ENCODE measurements at places on chromosomes 16 and 17.

- no peak for DNase-seq
These were observed 12.2 kb upstream of the LPCAT2 start for GRCh38 chr16:55496509-55497145.

DNA sequence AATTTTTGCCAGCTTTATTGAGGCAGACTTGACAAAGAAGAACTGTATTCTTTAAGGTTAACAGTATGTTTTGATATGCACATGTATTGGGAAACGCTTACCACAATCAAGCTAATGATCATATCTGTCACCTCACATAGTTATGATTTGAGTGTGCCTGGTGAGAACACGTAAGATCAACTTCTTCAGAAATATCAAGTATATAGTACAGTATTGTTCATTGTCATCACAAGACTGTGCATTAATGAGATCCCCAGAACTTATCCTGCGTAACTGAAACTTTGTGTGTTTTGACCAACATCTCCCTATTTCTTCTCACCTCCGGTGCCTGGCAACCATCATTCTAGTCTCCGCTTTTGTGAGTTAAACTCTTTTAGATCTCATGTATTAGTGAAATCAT, 756.4 kb upstream of the EEF2KMT start:
- no peak for DNase-seq

GRCh38 chr16:50861451-50861850, 119.6 kb downstream of the CYLD start:
- no peak for DNase-seq

GRCh38 chr16:5905935-5906334, 808.3 kb upstream of the EEF2KMT start:
- DNase-seq: no peak

- no peak for DNase-seq
These were observed 6.5 kb downstream of the BMERB1 start for GRCh38 chr16:15440852-15441251.

GRCh38 chr16:53827741-53828140, 123.8 kb downstream of the FTO start:
- DNase-seq: no peak

GRCh38 chr16:46836534-46837530, 5.9 kb upstream of the C16orf87 start:
- DNase-seq: no peak

DNA sequence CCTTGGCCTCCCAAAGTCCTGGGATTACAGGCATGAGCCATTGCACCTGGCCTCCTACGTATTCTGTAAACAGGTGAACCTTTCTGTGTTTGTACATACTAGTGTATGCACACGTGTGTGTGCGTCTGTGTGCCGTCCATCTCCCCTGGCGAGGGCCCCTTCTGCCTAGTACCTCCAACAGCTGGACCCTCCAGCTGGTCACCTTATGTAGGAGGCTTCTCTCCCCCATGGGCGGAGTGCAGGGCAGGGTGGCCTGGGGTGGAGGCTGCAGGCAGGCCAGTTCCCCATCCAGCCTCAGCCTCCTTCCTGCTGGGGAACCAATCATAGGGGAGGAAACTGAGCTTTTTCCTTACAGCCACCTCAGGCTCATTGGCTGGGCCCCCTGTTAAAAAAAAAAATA, 24.4 kb upstream of the DOC2B start:
- DNase-seq: no peak

DNA sequence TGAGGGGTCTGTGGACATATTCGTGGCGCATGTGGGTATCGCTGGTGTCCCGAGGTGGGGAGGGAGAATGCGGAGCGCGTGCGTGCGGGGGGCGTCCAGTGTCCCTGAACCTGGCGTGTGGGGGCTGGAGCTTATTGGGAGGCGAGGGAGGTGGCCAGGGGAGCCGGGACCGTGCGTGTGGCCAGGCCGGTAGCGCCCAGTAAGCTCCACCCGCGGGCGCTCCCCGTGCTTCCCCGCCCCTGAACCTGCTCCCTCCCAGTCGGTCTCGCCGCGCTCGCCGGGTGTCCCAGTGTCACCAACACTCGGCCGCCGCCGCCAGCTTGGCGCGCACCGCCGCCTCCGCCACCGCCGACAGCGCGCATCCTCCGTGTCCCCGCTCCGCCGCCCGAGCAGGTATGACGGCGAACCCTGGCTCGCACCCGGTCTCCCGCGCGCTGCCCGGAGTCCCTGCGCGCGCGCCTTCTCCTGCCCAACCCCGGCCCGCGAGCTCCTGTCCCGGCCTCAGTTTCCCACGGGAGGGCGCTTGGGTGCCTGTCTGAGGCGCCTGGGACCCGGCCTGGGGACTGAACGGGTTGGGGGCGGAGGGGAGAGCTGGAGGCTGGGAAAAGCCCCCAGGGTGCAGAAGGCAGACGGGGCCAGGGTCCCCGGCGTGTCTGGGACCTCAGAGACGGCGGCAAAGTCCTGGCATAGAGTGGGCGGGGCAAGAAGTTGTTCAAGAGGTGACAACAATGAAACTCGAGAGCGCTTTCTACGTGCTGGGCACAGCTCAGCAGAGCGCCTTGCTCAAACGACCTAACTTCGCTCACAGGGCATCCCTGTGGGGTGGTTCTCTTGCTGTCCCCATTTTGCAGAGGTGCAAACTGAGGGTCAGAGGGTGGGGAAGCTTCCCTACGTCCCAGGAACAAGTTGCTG, at the start of gene SCNN1B:
TSS of gene SCNN1B (plus strand) at position 258 of the 912 bp plus-strand sequence. CDS start 46,298 bp downstream, outside the sequence.
- no peak for DNase-seq

DNA sequence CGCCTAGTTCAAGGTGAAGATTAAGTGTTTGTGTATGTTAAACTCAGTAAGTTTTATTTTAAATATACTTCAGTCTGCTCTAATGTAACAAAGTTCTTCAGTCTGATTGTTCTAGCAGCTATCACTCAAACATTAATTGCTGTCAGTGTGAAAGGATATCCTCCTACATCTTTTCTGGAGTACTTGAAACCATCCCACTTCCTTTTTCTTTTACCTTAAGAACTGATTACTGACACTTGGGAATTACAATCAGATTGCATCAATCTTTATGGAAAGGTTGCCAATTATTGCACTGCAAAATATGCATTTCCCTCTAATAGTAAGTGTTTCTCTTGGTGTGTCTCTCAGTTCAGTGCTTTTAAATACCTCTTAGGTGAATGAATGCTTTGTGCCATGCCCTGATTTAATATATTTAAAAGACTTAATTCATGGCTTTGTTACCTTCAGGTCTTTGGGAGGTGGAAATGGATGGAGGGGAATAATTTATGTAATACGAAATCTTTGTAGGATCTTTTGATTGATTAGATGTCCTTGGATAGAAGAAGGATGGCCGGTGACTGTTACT, 16.6 kb downstream of the MRTFB start:
- DNase-seq: no peak

DNA sequence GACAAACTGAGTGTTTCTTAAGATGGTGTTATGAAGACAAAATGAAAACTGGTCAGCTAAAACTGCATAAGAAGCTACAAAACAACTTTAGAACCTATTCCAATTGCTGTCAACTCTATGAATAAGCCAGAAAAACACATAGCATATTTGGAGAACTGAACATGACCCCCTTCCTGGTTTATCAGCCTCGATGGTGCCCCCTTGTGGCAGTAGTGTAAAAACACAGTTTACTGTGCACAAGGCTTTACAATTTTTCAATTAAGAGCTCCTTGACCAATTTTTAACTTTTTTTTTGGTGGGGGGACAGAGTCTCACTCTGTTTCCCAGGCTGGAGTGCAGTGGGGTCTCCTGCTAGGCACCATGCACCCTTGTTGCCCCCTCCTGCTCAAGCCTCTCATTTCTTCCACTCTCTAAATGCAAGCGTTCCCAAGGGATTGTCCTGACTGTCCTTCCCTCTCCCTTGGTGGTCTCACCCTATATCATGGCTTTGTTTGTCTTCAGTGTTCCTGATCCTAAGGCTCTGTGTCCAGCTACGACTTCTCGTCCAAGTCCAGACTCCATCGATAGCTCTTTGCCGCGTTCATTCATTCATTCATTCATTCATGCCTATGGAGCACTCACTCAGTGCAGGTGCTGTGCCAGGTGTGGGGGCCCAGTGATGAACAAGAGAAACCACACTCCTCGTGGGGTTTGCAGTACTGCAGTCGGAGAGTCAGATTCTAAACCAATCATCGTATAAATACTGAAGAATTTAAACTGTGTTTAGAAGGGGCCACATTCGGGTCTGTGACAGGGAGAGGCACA, 7.5 kb downstream of the EIF1 start:
- DNase-seq: no peak

GRCh38 chr16:27681681-27682080, 131.7 kb downstream of the KATNIP start:
- DNase-seq: no peak

DNA sequence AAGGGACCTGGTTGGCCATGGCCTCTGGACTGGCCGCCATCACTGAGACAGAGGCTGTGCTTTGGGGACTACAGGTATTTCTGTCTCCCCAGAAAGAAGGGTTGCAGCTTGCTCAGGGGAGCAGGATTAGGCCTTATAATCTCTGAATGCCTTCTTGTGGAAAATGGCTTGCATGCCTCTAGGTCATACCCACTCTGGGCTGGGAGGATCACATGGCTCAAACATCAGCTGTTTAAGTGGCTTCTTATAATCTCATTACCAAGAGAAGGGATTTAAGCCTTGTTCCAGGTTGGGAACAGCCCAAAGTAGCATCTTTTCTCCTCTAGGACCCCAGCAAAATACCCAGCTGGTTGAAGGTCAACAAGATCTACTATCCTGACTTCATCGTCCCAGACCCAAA, 19.1 kb downstream of the LIG3 start:
- DNase-seq: no peak

DNA sequence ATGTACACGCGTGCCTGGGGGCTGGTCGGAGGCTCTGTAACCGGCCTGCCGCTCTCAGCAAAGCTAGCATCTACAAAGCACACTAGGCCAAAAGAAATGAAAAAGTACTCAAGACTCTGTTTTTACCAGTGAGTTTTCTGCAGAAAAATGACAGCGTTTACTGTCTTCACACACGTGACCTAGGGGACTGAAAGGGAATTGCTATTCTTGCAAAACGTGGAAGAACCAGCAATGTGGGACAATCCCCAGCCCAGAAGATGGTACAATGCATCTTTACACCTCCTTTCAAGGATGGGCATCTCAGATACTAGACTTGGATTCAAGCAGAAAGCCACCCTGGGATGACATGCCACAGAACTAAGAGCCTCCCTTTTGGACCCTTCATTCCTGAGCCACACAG, 41.5 kb downstream of the NDEL1 start:
- no peak for DNase-seq

- no peak for DNase-seq
These were observed 97.8 kb downstream of the CLEC16A start for GRCh38 chr16:11042191-11042590.

DNA sequence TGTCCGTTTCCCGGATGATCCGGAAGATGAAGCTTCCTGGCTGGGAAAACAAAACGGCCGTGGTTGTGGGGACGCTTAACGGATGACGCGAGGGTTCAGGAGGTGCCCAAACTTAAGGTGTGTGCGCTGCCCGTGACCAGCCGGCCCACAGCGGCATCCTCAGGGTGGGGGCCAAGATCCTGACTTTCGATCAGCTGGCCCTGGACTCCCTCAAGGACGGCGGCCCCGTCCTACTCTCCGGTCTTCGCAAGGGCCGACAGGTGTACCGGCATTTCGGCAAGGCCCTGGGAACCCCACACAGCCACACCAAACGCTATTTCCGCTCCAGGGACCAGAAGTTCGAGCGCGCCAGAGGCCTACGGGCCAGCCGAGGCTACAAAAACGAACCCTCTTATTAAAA, 1.1 kb upstream of the C16orf90 start:
- DNase-seq: no peak

- no peak for DNase-seq
These were observed 1.8 kb downstream of the SOX8 start for GRCh38 chr16:983044-984030.

GRCh38 chr16:84738255-84739038, 38.6 kb downstream of the USP10 start:
- no peak for DNase-seq

- DNase-seq: no peak
These were observed 4.0 kb downstream of the C1QBP start for GRCh38 chr17:5434984-5435383.

DNA sequence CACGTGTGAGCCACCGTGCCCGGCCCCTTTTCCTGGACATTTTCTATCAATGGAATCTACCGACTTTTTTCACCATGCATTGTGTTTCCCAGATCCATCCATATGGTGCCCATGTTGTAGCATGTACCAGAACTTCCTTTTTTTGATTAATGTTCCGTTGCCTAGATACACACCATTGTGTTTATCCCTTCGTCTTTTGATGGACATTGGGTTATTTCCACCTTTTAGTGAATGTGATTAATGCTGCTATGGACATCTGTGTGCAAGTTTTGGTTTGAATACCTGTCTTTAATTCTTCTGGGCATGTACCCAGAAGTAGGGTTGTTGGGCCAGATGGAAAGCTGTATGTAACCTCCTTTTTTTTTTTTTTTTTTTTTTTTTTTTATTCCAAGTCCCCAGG, 79.8 kb downstream of the NT5M start:
- DNase-seq: no peak

DNA sequence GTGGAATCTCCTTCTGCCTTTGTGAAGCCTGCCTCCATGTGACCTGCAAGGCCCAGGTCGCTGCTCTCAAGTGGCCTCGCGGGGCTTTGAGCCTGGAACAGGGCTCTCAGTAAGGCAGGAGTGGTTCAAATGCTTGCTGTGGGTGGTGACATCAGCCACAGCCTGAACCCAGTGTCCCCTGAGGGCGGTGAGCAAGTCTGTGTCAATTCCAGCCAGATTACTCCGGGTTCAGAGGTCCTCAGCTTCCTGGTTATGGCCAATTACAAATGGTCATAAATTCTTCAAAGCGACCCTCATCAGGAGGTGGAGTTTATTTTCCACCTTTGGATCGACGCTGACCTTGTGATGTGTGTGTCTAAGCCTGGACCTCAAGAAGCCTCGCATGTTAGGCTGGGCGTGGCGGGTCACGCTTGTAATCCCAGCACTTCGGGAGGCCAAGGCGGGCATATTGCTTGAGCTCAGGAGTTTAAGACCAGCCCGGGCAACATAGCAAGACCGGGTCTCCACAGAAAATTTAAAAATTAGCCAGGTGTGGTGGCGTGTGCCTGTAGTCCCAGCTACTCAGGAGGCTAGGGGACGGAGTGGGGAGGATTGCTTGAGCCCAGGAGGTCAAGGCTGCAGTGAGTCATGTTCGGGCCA, 17.3 kb downstream of the LGALS3BP start:
- no peak for DNase-seq
